ENCODE measurements at places on chromosomes 4 and X.

- no peak for DNase-seq
These were observed 85.1 kb upstream of the EFNB1 start for GRCh38 chrX:68743754-68744153.

- DNase-seq, result no peak
These were observed 36.7 kb upstream of the CABS1 start for GRCh38 chr4:70298051-70298450.

- peak; percentile 86 for DNase-seq
These were observed 14.3 kb downstream of the CFAP99 start for GRCh38 chr4:2432991-2433530.

DNA sequence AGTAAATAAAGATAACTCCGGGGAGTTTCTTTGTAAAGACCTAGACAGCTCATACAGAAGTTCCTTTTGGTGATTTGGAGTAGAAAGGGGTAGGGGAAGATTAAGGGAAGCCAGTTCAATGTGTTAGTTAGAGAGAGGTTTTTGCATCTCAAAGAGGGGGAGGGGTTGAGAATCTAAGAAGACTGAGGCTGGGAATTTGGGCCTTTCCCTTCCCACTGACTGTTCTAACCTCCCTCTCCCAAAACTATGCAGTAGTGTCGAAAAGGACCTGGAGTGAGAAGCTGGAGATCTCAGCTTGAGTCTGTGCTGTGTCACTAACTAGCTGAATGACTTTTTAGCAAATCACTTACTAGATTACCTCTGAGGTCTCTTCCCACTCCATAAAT, 55.7 kb upstream of the CCDC160 start:
- no peak for DNase-seq

GRCh38 chrX:129786210-129786651, 6.5 kb downstream of the SASH3 start:
- DNase-seq, result no peak

GRCh38 chr4:180280076-180280475, 1963.1 kb upstream of the TENM3 start:
- no peak for DNase-seq

GRCh38 chr4:68399306-68399705, 48.0 kb upstream of the TMPRSS11E start:
- DNase-seq, result no peak

- peak; percentile 78 for DNase-seq
These were observed 211.5 kb downstream of the PDGFRA start for GRCh38 chr4:54440394-54441136.

- DNase-seq, result no peak
These were observed 32.6 kb upstream of the PPP2R2C start for GRCh38 chr4:6504900-6505496.

DNA sequence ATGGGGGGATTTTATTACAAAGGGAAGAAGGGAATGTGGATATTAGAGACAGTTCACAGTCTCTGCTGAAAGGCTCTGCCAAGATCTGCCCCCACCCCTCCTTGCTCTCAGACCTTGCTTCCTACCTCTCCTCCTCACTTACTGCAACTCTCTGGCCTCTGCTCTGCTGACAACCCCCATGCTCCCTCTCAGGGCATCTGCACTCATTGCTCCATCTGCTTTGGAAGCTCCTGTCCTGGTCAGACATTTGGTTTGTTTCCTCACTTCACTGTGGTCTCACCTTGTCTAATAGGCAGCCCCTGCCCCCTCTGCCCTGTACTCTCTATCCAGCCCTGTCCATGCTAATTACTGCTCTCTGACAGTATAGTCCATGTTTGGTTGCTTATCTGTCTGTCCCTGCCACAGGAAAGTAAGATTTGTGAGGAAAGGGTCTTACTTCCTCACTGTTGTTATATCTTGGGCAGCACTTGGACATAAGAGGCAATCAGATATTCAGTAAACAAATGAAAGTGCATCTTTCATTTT, 189.3 kb downstream of the PTTG2 start:
- no peak for DNase-seq

GRCh38 chr4:1673671-1674070, 10.4 kb downstream of the FAM53A start:
- DNase-seq, result no peak

GRCh38 chrX:15017491-15017890, 144.3 kb downstream of the MOSPD2 start:
- no peak for DNase-seq

GRCh38 chr4:115293093-115293462, 179.7 kb upstream of the NDST4 start:
- DNase-seq, result no peak

DNA sequence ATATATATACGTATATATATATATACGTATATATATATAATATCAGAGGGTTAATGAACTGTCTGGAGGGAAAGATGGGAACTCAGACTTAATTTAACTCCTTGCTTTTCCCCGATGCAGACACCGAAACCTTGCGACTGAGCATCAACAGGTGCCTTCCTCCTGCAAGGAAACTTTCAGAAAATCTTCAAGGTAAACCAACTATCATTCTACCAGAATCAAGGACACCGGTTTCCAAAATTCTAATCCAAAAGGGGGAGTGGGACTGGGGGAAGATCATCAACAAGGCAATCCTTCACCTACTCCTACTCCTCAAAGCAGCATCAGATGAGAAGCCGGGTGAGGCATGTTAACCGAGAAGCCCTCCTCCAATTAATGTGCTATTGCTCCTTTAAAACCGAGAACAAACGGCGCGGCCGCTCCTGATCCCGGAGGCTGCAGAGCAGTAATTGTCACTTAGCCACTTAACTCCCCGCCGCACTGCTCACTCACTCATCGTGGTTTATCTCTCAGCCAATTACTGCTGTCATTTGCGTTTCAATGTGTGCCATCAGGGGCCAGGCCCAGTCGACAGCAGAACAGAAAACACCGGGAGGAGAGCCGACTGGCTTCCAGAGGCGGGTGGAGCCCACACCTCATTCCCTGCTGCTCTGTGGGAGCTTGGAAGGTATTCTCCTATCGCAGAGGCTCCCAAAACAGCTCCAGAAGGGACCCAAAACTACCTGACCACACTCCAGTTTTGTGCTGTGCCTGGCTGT, 61.7 kb downstream of the MAML3 start:
- no peak for DNase-seq

DNA sequence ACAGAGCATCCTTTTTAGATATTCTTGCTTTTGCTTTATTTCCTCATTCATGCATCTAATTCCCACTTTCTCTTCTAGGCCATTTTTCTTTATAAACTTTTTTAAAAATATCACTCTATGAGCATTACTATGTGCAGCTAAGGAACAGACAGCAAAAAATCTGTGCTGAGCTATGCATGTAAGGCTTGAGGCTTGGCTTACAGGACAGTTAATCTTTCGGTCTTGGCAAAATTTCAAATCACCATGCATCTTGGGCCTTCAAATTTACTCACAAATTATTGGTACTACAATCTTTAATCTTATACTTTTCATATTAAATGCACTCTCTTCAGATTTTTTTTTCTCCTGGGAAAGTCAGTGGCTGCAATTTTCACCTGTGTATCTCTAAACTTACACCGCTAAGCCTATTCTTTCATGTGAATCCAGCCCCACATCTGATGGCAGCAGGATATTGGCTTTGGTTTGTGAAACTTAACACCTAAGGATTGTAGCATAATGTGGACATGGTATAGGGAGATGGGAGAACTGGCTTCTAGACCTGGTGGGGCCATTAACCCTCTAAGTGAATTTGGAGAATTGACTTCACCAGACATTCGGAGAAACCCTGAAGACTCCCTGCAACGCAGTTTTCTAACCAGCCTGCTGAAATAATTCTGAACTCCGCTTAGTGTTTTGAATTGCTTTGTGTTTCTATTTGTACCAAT, 278.3 kb downstream of the SPRY1 start:
- no peak for DNase-seq

DNA sequence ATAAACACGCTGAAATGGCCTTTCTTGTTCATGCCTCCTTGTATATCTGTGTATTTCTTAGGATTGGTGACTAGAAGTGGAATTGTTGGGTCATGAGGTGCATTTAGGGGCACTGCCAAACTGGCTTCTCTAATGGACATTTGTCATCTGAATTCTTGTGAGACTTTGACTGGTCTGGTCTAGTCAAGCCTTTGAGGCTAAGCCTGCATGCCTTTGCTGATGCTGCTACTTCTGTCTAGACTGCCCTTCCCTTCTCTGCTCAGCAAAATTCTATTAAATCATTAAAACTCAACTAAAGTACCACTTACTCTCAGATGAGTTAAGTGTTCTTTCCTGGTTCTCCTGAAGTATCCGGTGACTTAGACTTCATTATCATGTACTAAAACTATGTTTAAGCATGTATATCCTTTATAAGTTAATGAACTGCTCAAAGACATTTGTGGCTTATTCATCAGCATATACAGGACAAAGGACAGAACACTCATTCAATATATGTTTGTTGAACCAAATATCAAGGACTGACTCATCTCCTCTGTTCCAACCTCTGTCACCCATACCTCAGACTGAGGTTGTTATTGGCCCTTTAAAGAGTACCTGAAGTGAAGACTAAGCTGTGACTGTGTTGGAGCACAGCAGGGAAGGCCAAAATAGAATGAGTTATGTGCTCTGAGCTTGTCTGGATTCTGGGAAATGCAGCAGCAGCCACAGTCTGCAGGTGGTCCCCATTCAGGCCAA, 9.0 kb downstream of the TCEAL1 start:
- DNase-seq, result no peak

DNA sequence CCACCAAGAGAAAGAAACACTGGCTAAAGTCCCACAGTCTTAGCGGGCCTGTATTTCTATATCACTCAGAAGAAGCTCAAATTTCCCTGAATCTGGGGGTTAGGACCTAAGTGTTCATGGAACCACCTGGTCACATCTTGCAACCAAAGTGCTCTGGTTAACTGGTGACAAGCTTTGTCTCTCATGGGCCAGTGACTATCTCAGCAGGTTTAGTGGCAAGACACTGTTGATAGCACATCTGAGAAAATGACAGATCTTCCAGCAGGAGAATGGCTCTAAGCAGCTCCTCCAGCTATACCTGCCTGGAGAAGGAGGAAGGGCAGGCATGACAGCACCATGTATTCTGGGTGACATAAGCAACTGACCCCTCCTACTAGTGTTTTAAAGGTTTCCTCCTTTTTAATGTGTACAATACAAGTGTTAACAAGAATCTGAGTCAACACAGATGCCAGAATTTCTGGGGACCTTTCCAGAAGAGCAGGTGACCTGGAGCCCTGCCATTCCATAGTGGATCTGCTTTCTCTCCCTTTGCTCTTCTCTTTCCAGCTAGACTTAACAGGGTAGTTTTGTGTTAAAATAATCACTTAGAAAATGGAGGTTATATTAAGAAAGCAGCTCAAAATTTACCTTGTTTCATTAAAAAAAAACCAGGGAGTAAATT, 17.3 kb upstream of the QRFPR start:
- DNase-seq, result no peak

- DNase-seq, result no peak
These were observed 85.5 kb downstream of the NFKB1 start for GRCh38 chr4:102586644-102587021.

DNA sequence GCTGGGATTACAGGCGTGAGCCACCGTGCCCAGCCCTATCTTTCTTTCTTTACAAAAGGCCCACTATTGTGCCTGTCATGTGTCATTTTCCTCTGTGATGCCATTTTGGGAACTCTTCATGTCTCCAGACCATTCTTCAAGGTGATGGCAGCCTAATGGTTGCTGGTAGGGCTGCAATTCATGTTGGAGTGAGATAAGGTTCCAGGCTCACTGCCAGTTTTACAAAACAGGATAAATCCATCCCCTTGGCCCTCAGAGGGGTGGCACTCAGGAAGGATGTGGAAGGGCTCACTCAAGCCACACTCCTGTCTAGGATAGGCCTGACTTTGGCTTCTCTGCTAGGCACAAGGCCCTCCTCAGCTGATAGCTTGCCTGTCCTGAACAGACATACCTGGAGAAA, 3.8 kb downstream of the TCEAL9 start:
- DNase-seq, result no peak
